NCI-H2029 treated with DMSO at 0.1 percent for 48 hours (cell line): ENCODE measurements at places on chromosomes 13 and 19.

GRCh38 chr19:35249848-35250711 is 1.3 kb downstream of the LSR start:
- peak; percentile 53 for DNase-seq

- no peak for DNase-seq
Measured at GRCh38 chr13:108525827-108526226, 103.6 kb upstream of the MYO16 start.

- no peak for DNase-seq
Measured at GRCh38 chr13:95704510-95704909, 27.6 kb downstream of the DNAJC3 start.

DNA sequence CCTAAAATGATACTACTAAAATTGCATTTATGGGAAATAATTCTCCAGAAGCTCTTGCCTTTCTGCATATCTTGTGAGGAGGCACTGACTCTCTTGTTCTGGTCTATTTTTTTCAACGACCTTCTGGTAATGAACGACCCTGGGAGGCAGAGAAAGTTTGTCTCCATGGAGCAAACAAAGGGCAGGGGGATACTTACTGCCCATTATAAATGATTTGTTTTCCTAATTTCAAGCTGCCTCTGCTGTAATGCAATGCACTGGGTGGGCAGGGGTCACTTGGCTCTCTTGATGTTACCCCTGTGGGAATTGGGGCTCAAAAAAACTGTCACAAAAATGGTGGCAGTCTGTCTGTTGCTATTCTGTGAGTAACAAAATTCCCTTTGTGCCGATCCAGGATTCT is 643.2 kb downstream of the LIG4 start:
- no peak for DNase-seq

DNA sequence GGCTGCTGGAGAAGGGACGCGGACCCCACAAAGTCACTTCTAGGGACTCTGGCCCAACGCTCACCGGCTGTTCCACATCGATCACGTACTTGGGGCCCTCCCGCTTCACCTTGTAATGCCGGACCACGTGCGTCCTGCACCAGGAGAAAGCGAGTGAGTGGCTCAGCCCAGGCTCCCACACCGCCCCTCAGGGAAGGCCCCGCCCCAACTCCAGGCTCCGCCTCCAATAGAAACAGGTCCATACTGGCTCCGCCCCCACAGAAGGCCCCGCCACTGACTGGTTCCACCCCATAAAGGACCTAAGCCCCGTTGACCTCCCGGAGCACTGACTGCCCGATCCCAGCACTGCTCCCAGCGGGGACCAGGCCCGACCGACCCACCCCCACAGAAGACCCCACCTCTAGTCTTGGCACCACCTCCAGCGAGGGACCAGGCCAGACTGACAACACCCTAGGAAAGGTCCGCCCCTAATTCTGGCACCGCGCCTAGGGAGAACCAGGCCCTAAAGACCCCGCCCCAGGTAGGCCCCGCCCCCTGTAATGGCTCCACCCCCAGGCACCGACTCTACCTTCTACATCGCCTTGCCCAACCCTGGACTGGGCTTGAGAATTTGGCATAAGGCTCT is 11.3 kb downstream of the STAP2 start:
- DNase-seq = no peak

DNA sequence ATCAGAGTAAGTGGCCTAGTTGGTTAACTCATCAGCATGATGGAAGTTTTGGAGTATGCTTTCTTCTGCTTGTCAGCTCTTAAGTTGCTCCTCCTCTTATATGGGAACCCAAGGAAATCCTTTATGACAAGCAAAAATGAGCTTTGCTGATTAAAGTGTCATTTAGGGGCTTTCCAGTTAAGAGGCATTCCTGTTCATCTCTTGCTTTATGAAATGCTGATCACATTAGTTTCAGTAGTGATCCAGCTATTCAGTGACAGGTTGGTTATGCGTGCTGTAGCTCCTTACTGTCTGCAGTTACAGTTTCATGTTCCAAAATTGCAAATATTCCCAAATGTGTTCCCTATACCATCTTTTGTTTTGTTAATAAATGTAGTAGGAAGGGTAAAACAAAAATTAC is 146.6 kb downstream of the CDK8 start:
- DNase-seq = no peak

- DNase-seq = no peak
Measured at GRCh38 chr13:72255908-72256307, 388.9 kb upstream of the DACH1 start.

DNA sequence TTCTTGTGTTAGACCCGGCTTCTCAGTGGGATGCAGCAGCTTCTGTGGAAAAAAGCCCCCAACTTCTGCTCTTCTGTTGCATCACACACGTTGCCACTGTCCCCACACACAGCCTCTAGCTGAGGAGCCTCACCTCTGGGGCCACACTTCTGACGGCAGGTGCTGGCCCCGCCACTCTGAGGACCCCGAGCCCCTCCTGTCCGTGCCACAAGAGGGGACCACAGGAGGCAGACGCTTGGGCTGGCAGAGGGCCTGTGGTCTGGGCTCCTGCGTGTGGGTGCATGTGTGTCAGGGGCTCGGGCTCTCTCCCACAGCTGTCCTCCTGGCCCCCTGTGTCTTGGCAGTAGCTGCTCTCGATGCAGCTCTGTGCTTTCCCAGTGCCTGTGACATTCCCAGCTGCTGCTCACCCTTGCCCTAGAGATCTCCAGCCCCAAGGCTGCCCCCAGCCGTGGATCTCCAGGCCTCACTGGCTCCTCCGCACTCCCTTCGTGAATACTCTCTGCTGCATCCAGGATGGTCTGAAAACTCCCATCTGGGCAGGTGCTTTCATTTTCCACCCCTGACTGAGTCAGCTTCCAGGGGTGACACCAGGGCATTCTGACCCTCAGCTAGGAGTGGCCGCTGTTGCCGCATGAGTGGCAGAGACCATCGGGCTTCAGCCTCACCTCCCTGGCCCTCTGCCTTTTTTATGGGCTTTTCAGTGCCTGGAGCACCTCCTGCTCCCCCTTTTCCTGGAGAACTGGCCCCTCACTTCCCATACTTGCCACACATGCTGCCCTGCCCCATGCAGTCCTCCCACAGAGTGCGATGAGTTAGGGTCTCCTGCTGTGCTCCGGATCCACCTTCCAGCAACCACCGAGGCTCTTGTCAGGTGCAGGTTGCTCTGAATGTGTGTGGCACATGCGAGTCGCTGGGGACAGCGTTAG is 13.7 kb downstream of the MAU2 start:
- DNase-seq = no peak

DNA sequence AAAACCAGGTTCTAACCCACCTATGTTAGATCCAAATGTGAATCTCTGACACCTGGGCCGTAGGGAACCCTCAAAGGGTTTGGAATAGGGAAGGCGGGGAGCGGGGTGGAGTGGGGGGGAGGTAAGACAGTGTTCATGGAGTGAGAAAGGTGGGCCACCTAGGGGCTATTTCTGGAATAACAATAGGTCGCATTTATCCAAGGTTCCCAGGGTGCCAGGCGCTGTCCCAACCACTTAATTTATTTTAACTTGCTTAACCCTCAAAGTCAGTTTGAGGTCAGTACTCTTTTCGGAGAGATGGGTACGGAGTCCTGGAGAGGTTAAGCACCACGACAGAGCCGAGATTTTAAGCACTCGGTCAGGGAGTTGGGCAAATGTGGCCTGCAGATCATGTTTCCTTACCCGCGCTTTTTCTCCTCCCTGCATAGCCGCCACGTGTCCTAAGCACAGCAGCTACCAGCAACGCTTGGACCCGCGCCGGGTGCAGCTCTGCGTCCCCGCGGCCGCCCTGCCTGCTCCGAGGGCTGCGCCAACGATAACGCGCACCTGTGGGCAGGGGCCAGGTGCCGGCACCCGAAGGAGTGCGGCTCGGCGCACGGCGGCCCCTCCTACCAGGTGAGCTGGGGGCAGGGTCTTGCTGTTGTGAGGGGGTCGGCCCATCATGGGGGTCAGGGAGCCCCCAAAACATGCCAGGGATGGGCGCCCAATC is 25.0 kb upstream of the FXYD3 start:
- peak; percentile 90 for DNase-seq

GRCh38 chr13:112838038-112838841 is 130.8 kb upstream of the MCF2L start:
- no peak for DNase-seq

DNA sequence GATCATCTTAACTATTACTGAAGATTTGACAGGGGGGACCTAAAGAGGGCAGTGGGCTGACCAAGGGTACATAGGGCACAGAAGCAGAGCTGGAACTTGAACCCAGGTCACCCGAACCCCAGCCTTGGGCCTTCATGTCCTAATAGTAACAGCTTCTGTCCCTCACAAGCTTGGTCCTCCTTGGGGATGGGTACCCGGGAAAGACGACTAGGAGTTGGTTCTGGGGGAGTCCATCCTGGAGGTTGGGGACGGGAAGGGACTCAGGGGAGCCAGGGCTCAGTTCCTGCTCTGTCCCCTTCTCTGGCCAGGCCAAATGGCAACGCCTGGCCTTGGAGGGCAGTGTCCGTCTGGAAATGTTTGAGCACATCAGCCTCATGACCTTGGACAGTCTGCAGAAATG is 39.6 kb upstream of the CYP4F8 start:
- DNase-seq = no peak

- DNase-seq = no peak
Measured at GRCh38 chr13:102800145-102801041, 1.5 kb downstream of the BIVM start.

DNA sequence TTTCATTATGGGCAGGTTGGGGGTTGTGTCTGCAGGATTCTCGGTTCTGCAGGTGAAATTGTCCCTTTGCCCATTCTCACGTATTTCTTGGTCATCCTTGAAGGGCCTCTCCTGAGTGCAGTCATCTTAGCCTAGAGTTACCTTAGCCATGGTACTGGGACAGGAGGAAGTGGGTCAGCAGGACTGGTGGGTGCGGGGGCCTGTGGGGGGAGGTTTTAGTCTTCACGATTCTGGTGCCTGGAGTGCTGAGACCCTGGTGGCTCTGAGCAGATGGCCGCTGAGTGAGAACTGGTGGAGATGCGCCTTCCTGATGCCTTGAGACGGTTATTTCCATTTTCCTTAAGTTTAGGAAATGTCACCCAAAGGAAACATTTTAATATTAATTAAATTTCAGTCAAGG is 11.8 kb downstream of the COL4A2 start:
- no peak for DNase-seq

DNA sequence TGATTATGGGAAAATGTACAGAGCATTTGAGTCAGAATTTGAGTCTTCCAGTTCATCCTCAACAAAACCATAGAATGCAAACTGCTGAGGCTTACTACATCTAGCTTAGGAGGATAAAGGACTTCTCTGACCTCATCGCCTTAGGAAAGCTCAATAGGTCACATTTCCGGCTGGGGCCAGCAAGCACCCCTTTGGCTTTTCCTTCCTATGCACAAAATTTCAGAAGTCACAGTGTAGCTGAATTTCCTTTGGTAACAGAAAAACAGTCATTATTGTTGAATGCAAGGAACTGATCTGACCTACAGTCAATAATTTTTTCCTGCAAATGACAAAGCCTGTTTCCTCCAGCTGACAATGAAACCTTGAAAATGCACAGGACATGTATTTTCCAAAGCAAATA is 32.8 kb upstream of the LRCH1 start:
- DNase-seq = no peak

DNA sequence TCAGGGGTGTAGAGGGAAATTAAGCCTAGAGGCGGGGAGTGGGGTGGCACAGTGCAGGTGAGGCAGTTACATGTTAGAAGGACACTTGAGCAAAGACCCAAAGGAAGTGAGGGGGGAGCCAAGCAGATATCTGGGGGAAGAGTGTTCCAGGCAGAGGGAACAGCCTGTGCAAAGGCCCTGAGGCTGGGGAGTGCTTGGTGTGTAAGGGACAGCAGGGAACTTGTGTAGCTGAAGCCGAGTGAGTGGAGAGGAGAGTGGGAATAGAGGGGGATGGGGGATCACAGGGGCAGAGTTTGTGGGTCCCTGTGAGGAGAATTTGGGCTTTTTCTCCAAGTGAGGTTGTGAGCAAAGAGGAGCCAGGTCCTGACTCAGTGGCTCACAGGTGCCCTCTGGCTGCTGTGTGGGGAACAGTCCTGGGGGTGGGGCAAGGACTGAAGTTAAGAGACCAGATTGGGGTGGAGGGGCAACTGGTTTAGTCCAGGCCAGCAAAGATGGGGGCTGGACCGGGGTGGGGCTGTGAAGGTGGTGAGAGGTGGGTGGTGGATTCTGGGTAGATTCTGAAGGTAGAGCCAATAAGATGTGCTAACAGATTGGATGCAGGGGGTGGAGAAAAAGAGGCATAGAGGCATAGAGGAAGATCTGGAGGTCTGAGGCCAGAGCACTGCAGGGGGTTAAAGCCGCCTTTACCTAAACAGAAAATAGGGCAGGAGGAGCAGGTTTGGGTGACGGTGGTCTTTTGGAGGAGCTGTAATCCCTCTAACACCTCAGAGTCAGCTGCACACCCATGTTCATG is 75.3 kb downstream of the CACNA1A start:
- no peak for DNase-seq

DNA sequence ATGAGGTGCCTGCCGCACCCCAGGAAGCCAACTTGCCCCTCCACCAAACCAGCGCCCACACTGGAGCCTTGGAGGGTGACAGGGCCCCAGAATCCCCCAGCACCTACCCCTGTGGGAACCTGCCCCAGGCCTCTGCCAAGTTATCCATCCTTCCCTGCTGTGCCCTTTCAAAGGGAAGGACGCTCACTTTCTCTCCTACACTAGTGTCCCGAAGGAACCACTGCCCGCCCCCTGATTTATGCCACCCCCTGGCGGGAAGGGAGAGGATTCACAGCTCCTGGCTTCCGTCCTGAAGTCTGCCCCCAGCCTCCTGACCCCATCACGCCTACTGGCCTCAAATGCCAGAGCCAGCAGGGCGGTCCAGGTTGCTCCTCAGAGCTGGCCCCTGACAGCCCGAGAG is 1.4 kb downstream of the EVI5L start:
- no peak for DNase-seq

- DNase-seq = no peak
Measured at GRCh38 chr13:113186061-113186900, 22.2 kb downstream of the PCID2 start.
